ENCODE measurements at places on chromosomes 5 and 9.

DNA sequence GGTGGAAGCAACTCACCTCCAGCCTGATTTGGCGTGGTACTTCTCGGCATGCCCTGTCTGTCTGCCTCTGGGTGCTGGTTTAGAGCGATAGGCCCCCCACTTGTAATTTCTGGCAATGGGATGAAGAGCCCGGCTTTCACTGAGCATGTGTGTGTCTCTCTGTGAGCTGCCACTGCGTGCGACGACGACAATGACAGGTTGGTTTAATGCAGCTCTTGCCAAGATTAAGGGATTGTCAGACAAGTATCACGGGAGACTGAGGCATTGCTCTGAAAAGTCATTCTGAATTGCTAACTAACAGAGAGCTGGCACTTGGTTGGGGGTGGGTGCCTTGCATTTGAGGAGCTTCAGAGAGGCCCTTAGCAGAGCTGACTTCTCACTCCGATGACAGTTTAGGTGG is 348.8 kb upstream of the CLINT1 start:
- no peak for DNase-seq

DNA sequence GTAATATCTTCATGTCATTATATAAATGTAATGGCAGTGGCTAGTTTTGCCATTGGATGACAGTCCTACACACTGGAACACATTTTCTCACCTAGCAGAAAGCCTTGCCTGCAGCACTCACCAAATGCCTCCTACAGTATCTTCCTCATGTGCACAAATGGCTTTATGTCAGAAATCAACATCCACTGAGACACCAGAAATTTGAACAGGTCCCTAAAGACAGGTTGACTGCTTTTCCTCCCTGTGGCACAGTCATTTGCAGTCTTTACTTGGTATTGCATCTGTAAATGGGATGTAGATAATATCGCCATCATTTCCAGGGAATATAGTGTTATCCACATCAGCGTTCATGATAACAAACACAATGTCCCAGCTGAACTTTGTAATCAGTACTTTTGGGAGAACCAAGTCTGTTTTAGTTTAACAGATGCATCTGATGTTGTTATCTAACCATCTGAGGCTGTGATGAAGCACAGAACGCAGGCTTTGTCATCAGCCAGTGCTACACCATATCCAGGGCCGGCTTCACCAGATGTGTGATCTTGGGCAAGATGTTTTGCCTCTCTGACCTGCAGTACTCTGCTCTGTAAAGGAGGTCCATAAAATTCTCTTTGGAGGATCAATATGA is 83.9 kb upstream of the TAS2R1 start:
- no peak for DNase-seq

GRCh38 chr9:109028457-109028856 is 15.2 kb upstream of the CTNNAL1 start:
- DNase-seq, result no peak

DNA sequence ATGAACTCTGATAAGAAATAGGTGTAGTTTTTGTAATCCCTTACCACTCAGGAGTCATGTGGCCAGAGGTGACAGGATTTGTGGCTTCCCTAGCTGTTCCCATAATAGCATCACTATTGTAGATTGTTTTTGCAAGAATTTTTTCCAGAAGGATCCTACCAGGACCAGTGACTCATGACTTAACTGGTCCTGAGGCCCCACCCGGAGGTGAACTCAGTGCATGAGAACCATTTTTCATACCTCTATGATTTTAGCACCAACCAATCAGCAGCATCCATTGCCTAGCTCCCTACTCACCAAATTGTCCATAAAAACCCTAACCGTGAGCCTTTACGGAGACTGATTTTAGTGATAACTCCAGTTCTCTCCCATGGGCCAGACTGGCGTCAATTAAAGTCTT is 484.8 kb downstream of the PSAT1 start:
- DNase-seq, result no peak

- DNase-seq, result no peak
Measured at GRCh38 chr9:127095411-127095810, 27.0 kb downstream of the ANGPTL2 start.

- DNase-seq, result no peak
Measured at GRCh38 chr5:143574236-143574635, 170.8 kb upstream of the NR3C1 start.

- no peak for DNase-seq
Measured at GRCh38 chr9:36959681-36960574, 74.1 kb downstream of the PAX5 start.

DNA sequence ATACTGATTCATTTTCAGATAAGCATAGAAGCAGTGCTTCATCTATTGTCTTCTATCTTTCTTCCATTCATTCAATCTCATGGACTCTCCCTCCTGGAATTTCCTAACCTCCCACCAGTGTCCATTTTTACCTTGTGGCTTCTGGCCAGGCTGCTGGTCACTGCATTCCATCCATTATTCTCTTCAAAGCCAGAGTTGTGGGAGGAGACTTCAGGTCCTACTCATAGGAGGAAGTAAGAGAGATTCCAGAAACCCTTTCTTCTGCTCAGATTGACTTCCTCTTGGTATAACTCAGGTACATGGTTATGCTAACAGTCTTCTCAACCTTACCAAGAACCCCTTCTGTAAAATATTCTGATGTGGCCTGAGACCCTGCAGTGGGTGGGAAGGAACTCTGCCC is 153.3 kb upstream of the SLC12A2 start:
- DNase-seq, result no peak

GRCh38 chr9:83027153-83027891 is 35.6 kb downstream of the RASEF start:
- DNase-seq, result no peak

- DNase-seq, result no peak
Measured at GRCh38 chr9:133163504-133164172, at the start of gene GBGT1. Gene GBGT1, minus strand, starts transcription at chr9:133163914. Its CDS starts 1,502 bp downstream, at chr9:133162412.

DNA sequence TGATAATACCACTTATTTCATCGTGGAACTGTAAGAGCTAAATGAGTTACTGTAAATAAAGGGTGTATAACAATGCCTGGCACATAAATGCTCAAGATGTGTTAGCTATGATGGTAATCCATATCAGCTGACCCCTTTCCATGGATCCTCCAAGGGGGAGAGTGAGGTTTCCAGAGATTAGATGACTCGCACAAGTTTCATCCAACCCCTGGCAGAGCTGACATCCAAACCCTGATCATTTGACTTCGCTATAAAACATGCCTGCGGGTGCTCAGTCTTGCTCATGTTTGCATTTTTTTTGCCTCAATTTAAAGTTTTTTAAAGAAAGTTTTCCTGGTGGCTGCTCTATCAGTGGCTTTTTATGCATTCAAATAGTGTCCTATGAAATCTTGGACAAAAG is 145.7 kb upstream of the SMIM23 start:
- no peak for DNase-seq

- no peak for DNase-seq
Measured at GRCh38 chr5:169242175-169242848, 58.6 kb downstream of the SLIT3 start.

DNA sequence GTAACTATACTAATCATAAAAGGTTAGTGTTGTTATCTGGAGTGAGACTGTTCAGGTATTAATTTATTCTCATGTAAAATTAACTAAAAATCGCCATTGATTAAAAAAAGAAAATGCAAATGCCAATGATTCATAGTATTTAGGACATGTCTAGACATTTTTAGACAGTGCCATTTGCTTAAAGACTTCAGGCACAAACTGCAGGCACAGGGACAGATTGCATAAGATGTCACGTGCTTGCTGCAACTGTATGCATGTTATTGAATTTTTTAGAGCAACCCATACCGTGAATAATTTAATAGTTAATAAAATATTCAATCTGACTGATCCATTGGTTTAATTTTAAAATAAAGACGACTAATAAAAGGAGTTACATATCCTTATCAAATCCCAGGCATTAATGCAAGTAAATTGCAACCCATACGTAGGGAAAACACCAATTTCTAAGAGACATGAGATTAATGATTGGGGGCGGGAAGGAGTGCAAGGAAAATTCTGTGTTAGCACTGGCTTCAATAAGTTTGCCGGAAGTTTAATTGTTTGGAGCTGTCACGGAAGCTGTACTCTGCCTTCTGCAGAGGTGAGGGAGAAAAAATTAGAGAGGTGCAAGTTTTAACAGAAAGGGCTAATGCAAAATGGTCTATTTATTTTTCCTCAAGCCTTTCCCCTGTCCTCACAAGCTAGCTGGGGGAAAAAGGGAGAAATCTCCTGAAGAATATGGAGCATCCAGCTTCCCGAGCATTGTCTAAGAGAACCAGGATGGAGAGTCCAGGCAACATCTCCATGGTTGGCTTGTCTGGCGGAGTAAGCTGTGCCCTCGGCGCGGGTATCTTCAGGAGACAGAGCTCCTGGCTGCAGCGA is 2.9 kb downstream of the EDIL3 start:
- no peak for DNase-seq

DNA sequence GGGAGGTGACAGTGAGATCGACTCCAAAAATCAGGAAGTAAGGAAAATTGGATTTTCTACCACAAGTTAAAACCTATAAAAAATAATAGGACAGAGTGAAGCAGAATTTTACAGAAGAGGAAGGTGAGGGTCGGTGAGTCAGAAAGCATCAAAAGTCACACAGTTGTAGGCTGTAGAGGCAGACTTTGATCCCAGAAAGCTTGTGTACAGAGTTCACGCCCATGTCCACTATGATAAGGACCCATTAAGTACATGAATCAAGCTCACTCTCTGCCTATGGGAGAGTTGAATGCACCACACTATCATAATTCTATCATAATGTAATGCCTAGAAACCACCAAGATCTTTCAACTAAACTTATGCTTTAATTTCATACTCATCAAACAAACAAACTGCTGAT is 291.2 kb downstream of the PRELID2 start:
- DNase-seq, result no peak

DNA sequence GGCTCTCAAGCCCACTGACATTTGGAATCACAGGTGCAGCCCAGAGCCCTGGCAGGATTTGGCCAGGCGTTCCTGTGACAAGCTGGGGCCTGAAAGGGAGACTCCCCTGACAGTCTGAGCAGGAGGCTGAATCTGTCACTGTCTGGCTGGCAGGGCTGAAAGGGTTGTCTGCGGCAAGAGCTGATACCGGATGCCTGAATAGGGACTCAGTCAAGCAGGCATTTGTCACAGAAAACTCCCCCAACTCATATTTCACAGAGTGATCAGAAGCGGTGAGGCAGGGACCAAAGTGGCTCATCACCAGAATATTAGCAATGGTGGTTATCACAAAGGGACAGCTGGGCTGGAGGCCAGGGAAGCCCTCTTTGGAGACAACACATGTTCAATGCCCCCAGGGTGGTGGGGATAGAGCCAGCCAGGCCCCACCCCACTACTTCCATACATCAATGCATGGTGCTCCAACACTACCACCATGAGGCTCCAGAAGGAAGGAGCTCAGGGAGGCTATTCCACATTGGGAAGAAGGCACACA is 295.5 kb downstream of the DTWD2 start:
- no peak for DNase-seq

DNA sequence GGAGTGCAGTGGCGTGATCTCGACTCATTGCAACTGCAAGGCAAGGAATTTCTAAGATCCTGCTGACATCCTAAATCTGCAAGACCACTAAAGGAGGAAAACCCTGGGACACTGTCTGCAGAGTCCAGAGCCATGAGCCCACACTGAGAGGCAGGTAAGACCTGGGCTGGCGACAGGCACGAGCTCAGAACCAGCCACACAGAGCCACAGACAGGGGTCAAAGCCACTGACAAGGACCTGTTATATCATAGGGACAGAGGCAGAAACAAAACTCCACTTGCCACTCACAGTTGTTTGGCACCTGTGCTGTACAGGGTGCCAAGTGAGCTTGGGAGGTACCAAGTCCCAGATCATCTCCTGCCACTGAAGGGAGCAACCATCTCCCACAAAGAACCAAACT is 34.2 kb downstream of the IPPK start:
- DNase-seq, result no peak

GRCh38 chr5:77993141-77993854 is 217.2 kb upstream of the TBCA start:
- no peak for DNase-seq
